ENCODE measurements at places on chromosomes 13 and 19.

- peak; percentile 62 for DNase-seq
These were observed 5.4 kb downstream of the CCDC61 start for GRCh38 chr19:46000491-46001246.

DNA sequence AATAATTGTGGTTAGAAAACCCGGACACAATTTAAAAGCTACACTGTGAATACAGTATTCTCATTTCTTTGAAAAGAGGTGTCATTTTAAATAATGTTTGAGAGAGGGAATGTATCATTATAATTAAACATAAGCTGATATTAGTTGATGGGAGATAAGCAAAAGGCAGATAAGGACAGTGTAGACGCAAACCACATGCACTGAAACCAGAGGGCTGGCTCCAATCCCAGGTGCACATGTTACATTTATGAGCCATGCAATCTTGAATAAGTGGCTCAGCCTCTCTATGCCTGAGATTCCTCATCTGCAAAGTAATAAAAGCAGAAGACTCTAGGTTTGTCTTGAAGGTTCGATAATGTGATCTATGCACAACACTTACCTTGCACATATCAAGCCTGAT lies 238.7 kb downstream of the EFNB2 start:
- no peak for DNase-seq

DNA sequence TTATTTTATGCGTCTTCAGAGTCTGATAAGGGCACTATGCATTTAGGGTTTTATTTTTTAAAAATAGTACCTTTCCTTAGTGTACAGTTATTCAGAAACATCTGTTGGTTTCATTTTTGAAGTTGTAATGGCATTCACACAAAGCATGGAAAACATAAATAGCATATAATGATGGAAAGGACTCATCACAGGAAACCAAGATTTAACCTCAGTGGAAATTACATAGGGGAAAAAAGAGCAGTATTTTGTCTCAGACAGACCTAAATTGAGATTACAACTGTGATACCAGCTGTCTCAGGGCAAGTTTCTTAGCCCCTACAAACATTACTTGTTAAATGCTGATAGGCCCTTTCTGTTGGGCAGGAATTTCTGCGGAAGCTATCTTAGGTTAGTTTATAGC lies 57.2 kb downstream of the NHLRC3 start:
- DNase-seq = no peak

- DNase-seq = no peak
These were observed 81.4 kb downstream of the ALOX5AP start for GRCh38 chr13:30816736-30817135.

- no peak for DNase-seq
These were observed 50.3 kb upstream of the TUBGCP3 start for GRCh38 chr13:112638157-112638750.

All from naive thymus-derived CD8-positive, alpha-beta T cell (primary cell).